ENCODE measurements at places on chromosomes 13 and 19. TPM values are rescaled to one million over a fixed set of nuclear protein-coding genes. Genes with fewer than 3 reads are reported as not detected.

Gene SIGLEC5
- total RNA-seq = not detected

Gene ACER1
- not detected for total RNA-seq

Gene ELL
- total RNA-seq = 5.3 TPM

Gene SLC15A1
- 18.8 TPM for total RNA-seq

Gene CLIP3
- total RNA-seq = 1.6 TPM

Gene C19orf18
- total RNA-seq = not detected

Gene SIRT6
- total RNA-seq = 21.6 TPM

Gene EEF2
- total RNA-seq = 933 TPM

Gene KMT2B
- 10.5 TPM for total RNA-seq

Gene ACP5
- total RNA-seq = 24.3 TPM

Gene MEIS3
- total RNA-seq = 1.6 TPM

Gene PRODH2
- 172 TPM for total RNA-seq

Gene ZNF560
- not detected for total RNA-seq

Gene ZNF793
- total RNA-seq = 0.37 TPM

Gene WDR87
- total RNA-seq = not detected

Gene ATP4B
- not detected for total RNA-seq

Gene UGGT2
- total RNA-seq = 9.0 TPM

Gene ZSCAN1
- not detected for total RNA-seq

Gene TFPT
- 6.0 TPM for total RNA-seq

Gene TINCR
- not detected for total RNA-seq

Gene FIZ1
- total RNA-seq = 6.4 TPM

Gene TMTC4
- 17.9 TPM for total RNA-seq

Gene RNF17
- not detected for total RNA-seq

Gene PINLYP
- 0.87 TPM for total RNA-seq

Gene PRX
- 0.37 TPM for total RNA-seq

Gene SLC10A2
- total RNA-seq = not detected

Gene FXYD1
- total RNA-seq = 38.9 TPM

Gene FGF9
- not detected for total RNA-seq

Gene KASH5
- not detected for total RNA-seq

Gene SYDE1
- 2.7 TPM for total RNA-seq

Gene COL4A2
- total RNA-seq = 48.2 TPM

Gene CRX
- not detected for total RNA-seq

Gene FAM83E
- total RNA-seq = not detected

Gene UBE2L5
- not detected for total RNA-seq

Gene CSNK1G2
- 25.9 TPM for total RNA-seq

Gene SMIM44
- total RNA-seq = not detected

Gene NPAS1
- total RNA-seq = not detected
